Activated gamma-delta T cell treated with anti-CD3 and anti-CD28 coated beads, Interleukin-2, amount 50 U/mL, for 16 hours (primary cell): ENCODE measurements at places on chromosomes 1 and 21.

- no peak for DNase-seq
These were observed 700 bp upstream of the CCDC28B start for GRCh38 chr1:32199717-32200072.

- DNase-seq: no peak
These were observed 391.7 kb downstream of the KCTD3 start for GRCh38 chr1:215958841-215959240.

DNA sequence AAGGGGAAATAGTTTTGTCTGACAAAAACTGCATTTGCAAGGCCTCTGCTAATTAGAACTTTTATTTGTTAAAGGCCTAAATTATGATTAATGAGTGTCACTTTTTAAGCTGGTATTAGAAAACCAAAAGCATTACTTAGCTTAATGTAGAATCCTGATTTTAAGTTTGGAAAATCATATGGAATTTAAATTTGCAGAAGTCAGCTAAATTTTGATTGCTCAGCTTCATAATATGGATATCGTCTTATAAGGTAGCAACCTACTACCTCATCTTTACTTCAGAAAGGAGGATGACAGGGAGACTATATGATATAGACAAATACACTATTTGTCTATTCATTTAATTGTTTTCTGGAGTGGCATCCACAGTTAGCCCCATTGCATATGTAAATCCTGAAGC is 114.0 kb downstream of the USP25 start:
- DNase-seq: no peak

GRCh38 chr1:71717186-71717585 is 565.2 kb downstream of the NEGR1 start:
- DNase-seq: no peak

- no peak for DNase-seq
These were observed 594 bp downstream of the LUZP1 start for GRCh38 chr1:23168079-23168444.

GRCh38 chr1:223665592-223666312 is at the start of gene CAPN8:
CAPN8 (minus strand) TSS chr1:223665701; CDS start chr1:223665646, 55 bp downstream.
- DNase-seq: no peak

DNA sequence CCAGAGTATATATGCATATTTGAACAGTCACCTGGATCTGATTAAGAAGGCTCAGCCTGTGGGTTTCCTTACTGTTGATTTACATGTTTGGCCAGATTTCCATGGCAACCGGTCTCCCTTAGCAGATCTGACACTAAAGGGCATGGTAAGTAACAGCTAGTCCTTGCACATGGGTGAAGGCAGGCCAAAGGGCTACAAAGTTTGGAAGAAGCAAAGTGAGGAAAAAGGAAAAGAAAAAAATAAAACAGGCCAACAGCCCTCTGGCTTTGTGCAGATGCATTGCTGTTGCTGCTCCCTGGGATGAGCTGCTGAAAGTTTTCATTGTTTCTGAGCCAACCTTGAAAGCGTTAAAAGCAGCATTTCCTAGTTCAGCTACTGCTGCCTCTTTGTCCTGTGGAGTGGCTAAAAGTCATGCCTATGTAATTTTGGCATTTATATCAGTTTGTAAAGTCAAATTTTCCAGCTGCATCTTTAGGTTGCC is 176.5 kb upstream of the HOOK1 start:
- no peak for DNase-seq

GRCh38 chr1:158652721-158653334 is 33.7 kb downstream of the SPTA1 start:
- no peak for DNase-seq

GRCh38 chr1:41513383-41513735 is 28.9 kb upstream of the EDN2 start:
- DNase-seq: no peak

- DNase-seq: no peak
These were observed at the start of gene HES5 for GRCh38 chr1:2529784-2530512. HES5 (minus strand) TSS chr1:2530263; CDS start chr1:2530164, 99 bp downstream.

DNA sequence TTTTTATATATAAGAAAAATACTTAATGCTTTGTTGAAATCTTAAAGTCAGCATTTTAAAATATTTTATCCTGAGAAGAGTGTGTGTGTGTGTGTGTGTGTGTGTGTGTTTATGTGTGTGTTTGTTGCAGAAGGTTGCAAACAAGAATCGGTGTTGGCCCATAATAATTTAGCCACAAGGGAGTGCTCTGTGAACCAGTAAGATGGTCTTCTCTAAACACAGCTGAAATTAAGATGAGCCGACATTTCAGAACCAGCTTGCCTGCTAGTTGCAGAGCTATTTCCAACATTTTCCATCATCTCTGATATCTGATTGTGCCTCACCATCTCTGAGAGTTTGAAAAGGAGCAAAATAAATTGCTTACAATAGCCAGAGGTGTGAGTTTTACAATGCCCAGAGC is 158.8 kb upstream of the SGIP1 start:
- no peak for DNase-seq

- no peak for DNase-seq
These were observed 1.5 kb downstream of the LYPLAL1 start for GRCh38 chr1:219175212-219175564.

DNA sequence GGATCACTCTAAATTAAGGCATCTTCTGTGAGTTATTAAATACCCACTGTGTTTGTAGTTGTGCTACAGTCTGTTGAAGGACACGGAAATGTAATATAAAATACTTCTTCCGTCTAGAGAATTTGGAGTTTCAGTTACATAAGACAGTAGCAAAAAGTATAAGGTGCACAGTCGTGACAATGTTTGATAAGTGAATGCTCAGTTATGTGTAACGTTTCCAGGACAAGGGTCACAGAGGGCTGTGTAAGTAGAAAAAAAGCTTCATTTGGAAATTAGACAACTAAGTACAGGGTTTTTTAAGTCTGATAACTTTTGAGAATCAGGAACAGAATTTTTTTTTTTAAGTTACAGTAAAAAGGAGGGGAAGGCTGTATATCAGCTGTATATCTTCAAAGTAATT is 27.5 kb downstream of the SRSF11 start:
- DNase-seq: no peak

GRCh38 chr1:57473448-57473847 is 49.6 kb upstream of the DAB1 start:
- DNase-seq: no peak

GRCh38 chr1:14320986-14321385 is 277.5 kb upstream of the KAZN start:
- no peak for DNase-seq

- DNase-seq: no peak
These were observed 440.7 kb downstream of the CAMTA1 start for GRCh38 chr1:7225711-7226505.

DNA sequence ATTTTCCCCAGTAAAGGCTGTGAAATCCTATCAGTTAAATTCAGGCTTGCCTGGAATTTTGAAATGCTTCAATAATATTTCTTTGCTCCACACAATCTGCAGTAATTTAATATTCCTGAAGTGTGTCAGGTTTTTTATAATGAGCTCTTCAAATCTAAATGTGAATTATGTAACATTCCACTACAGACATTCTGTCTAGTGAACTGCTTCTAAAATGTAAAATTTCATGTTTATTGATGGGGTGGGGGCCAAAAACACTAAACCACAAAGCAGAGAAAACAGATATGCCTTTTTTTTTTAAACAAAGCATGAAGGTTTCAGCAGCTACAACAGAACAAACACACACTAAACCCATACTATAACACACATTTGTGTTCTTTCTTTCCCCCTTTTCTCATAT is 129.7 kb downstream of the DAB1 start:
- no peak for DNase-seq

- DNase-seq: no peak
These were observed 29.4 kb downstream of the CLDN14 start for GRCh38 chr21:36450511-36450910.

DNA sequence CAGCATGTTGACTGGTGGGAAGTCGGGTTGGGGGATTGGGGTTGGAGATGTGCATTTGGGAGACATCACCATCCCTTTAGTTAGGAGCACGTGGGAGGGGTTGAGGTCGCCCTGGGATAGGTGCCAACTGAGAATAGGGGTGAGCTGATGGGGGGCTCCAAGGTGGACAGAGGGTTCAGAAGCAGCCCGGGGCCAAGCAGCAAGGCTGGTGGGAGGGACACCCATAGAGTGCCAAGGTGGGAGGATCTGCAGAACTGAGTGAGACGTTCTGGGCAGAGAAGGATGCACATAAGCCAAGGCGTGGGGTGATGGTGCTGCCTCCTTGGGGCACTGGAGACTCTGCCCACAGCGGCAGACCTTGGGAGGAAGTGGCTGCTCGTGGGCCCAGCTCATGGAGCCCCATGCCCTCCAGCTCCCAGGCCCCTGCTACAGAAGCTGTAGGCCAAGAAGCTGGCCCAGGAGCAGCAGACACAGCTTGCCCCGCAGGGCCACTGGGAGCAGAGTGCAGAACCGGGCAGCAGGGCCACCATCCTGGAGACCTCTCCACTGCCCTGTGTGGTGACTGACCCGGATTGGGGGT is 31.4 kb upstream of the PKP1 start:
- no peak for DNase-seq

GRCh38 chr1:2356401-2356800 is 35.0 kb downstream of the MORN1 start:
- DNase-seq: no peak

DNA sequence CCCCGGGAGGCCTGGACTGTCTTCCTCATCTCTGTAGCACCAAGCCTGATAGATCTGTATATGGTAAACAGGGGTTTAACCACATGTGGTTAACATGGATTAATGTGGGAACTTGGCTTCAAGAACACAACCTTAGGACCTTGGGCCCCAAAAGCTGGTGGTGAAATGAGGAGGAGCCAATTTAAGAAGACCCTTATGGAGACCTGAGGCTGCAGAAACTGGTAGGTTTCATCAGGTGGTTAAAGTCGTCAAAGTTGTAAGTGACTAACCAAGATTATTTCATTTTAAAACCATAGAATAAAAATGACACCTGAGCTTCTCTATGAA is 14.0 kb downstream of the THEMIS2 start:
- no peak for DNase-seq

DNA sequence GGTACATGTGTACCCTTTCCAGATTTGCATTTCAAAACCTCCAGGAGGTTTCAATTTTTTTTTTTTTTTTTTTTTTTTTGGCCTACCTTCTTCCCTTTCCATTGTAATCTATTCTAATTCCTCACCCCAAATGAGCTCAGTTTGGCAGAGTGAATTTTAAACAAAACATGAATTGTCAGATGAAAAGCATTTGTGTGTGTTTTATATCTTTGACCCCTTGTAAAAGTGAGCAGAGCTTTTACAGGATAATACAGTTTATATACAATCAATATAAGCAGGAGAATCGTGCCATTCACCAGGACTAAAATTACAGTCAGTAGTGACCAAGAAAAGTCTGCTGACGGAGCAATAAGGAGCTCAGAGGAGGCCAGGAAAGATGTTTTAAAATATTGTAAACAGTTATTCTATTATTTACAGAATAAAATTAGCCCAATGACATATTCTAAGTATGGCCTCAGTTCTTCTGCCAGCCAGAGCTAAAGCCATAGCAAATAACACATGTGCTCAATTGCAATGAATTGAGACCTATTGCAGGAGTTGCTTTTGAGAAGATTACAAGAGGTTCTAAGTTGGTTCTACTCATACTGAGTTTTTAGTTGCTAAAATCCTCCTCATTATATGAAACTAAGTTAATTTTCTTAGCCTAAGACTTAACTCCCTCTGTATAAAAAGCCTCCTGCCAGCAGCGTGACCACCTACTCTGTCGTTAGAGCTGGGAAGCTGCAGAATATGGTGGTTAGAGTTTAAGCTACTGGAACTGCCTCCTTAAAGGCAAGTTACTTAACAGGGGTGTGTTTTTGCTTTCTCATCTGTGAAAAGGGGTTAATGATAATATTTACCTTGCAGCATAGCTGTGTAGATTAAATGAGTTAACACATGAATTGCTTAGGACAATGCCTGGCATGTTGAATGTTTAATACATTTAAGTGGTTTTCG is 50.8 kb upstream of the ZNF326 start:
- DNase-seq: no peak

GRCh38 chr21:42298237-42298636 is 17.0 kb downstream of the TFF3 start:
- no peak for DNase-seq

GRCh38 chr1:83017701-83018100 is 981.2 kb downstream of the TTLL7 start:
- DNase-seq: no peak

DNA sequence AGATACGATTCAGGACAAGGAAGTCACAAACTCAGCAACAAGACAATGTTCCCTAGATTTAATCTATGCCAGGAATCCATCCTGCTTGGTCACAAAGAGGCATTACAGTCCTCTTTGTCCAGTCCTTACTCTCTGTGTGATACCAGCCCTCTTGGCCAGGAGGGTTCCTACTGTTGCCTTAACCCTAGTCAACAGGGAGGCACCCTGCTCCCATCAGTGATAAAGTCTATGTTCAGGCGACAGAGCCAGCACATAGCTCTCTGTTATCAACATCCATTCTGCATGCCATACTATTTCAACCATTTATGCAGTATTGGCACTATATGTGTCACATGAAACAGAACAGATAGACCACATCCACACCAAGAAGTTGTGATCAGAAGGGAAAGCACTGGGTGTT is 4.4 kb upstream of the NPL start:
- DNase-seq: no peak

DNA sequence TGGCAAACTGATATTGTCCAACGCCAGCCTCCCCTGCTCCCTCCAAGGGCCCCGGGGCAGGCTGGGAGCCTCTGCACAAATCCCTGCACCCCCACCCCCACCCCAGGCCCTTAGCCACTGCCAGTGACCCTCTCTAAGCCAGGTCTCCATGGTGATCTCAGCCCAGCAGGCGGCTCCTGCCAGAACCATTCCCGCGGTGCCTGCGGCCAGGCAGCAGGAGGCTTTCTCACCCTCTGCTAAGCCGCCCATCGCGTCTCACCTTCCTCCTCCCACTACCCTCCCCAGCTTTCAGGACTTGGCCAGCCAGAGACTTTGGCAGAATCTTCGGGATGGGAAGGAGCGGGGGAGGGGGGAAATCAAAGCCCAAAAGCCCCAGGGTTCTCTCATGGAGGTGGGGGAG is 46.8 kb upstream of the WASF2 start:
- no peak for DNase-seq

DNA sequence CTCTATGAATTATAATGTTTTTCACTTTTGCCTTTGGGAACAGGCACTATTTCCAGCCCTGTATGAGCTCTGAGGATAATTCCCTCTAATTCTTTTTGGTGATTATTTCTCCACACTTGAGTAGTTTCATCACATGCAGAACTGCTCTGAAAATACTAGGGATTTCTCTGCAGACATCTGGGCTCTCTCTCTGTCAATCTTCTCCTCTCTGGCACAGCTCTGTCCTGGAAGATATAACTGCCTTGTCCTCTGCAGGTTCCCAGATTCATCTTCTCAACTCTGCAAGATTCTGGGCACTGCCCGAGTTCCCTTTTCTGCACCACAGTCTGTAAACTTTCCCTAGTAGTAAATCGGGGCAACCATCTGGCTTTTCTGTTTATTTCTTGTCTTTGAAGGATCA is 131.3 kb upstream of the FMN2 start:
- no peak for DNase-seq

GRCh38 chr1:76336931-76337371 is 262.4 kb downstream of the ST6GALNAC3 start:
- no peak for DNase-seq
